ENCODE measurements at places on chromosomes 1 and 21. TPM values are rescaled to one million over a fixed set of nuclear protein-coding genes. Genes with fewer than 3 reads are reported as not detected.

Gene RASAL2
- 35.7 TPM for total RNA-seq

Gene SPRR4
- total RNA-seq = not detected

Gene PKNOX1
- 31.9 TPM for total RNA-seq

Gene ATP13A2
- total RNA-seq = 57.8 TPM

Gene CAPN8
- total RNA-seq = not detected

Gene CRNN
- total RNA-seq = not detected

Gene LINGO4
- not detected for total RNA-seq

Gene SLC30A2
- 9.2 TPM for total RNA-seq

Gene PIAS3
- total RNA-seq = 62.0 TPM

Gene FCN3
- total RNA-seq = 0.24 TPM

Gene ITLN2
- 0.41 TPM for total RNA-seq

Gene SLFNL1
- 1.2 TPM for total RNA-seq

Gene SMYD2
- 35.8 TPM for total RNA-seq

Gene VWA1
- total RNA-seq = 57.7 TPM

Gene TAS1R1
- total RNA-seq = not detected

Gene SWT1
- 8.1 TPM for total RNA-seq

Gene LCE1F
- total RNA-seq = not detected

Gene CACNA1S
- total RNA-seq = 0.05 TPM

Gene ZNF644
- total RNA-seq = 77.9 TPM

Gene TMPRSS15
- 1.4 TPM for total RNA-seq

Gene CFHR1
- 0.45 TPM for total RNA-seq

Gene CD52
- total RNA-seq = 1.1 TPM

Gene OR2T11
- total RNA-seq = not detected

Gene RNF207
- total RNA-seq = 467 TPM

Gene DR1
- total RNA-seq = 38.7 TPM

Gene C1orf185
- total RNA-seq = not detected

Gene RXFP4
- not detected for total RNA-seq

Gene KDF1
- total RNA-seq = 12.9 TPM

Gene PTPRC
- not detected for total RNA-seq

Gene SLC6A9
- 28.4 TPM for total RNA-seq

Gene SPTA1
- total RNA-seq = 0.88 TPM

Gene STYXL2
- 0.16 TPM for total RNA-seq

Gene MCOLN3
- total RNA-seq = 7.6 TPM

Gene ATP5PF
- 105 TPM for total RNA-seq

Gene C1orf87
- not detected for total RNA-seq

Gene LAX1
- total RNA-seq = 0.07 TPM

Gene GUCA2A
- not detected for total RNA-seq

Gene LCE1D
- total RNA-seq = not detected

Gene DNM3
- 4.7 TPM for total RNA-seq

Gene ADAMTS5
- 4.4 TPM for total RNA-seq

Gene GBP5
- total RNA-seq = not detected

Gene FCRL4
- total RNA-seq = not detected

Gene C1orf210
- total RNA-seq = 4.2 TPM

Gene OR2T34
- total RNA-seq = not detected

Gene LRRIQ3
- total RNA-seq = 0.29 TPM

Gene AADACL3
- not detected for total RNA-seq

Gene AQP10
- total RNA-seq = 1.00 TPM

Gene NCF2
- total RNA-seq = 0.47 TPM

Gene KLHDC8A
- 0.79 TPM for total RNA-seq

Gene ANKRD45
- total RNA-seq = 0.60 TPM

Gene POU3F1
- 0.16 TPM for total RNA-seq

Gene KRTCAP2
- total RNA-seq = 123 TPM

Gene FMOD
- 86.0 TPM for total RNA-seq

Gene EIF3I
- 143 TPM for total RNA-seq

Gene AMIGO1
- 5.0 TPM for total RNA-seq

Gene ERG
- total RNA-seq = 3.0 TPM

Gene THEMIS2
- 0.97 TPM for total RNA-seq

Gene PIK3CD
- total RNA-seq = 4.3 TPM
